NCI-H345 (cell line): ENCODE measurements at places on chromosomes 3 and 15.

DNA sequence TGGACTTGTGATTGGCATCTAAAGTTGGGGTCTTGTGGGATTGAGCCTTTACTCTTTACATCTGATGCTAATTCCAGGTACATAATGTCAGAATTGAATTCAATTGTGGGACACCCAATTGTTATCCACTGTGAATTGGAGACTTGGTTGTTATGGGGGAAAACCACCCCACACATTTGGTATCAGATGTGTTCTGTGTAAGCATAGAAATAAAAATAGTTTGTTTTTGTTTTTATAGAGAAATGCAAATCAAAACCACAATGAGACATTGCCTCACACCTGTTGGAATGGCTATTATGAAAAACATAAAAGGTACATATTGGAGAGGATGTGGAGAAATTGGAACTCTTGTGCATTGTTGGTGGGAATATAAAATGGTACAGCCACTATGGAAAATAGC is 58.5 kb downstream of the CPA3 start:
- DNase-seq: no peak

- DNase-seq: no peak
Observed at GRCh38 chr15:62128916-62129315, 36.2 kb downstream of the C2CD4B start.

GRCh38 chr3:141940194-141940776 is 63.8 kb downstream of the ATP1B3 start:
- peak; percentile 56 for DNase-seq

DNA sequence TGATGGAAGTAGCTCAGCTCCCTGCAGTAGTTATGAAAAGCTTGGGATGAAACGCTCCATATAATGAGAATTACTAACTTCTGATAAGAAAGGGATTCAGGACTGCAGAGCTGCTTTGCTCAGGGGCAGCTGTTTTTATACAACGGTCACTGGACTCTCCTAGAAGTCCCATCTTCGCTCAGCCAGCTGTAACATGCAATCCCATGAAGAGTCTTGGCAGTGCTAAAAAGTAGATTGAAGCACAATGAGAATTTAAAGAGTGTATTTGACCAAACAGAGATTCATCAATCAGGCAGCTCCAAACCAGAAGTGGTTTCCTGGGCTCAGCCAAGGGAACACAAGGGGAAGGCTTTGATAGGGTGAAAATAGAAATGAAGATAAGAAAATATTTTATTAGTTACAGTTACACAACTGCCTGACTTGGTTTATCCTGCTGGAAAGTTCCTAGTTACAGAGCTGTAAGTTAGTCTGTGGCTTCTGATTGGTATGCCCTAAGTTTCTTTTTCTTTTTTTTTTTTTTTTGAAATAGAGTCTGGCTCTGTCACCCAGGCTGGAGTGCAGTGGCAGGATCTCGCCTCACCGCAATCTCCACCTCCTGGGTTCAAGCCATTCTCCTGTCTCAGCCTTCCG is 24.1 kb downstream of the SIDT1 start:
- no peak for DNase-seq

- no peak for DNase-seq
Observed at GRCh38 chr15:90844696-90845095, 23.7 kb upstream of the FURIN start.

DNA sequence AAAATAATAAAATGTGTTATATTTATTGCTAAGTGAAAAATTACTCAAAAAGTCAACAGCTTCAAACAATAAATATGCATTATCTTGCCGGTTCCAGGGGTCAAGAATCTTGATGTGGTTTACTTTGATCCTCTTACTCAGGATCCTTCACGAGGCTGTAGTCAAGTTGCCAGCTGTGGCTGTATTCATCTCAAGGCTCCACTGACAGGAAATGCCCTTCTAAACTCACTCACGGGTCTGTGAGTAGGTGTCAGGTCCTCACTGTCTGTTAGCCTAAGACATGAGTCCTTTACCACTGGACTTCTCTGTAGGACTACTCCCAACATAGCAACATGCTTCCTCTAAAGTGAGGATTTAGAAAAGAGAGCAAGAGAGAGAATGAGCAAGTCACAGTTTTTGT is 983.0 kb downstream of the SI start:
- no peak for DNase-seq

- DNase-seq: no peak
Observed at GRCh38 chr3:136350557-136350956, 100.4 kb downstream of the PCCB start.

DNA sequence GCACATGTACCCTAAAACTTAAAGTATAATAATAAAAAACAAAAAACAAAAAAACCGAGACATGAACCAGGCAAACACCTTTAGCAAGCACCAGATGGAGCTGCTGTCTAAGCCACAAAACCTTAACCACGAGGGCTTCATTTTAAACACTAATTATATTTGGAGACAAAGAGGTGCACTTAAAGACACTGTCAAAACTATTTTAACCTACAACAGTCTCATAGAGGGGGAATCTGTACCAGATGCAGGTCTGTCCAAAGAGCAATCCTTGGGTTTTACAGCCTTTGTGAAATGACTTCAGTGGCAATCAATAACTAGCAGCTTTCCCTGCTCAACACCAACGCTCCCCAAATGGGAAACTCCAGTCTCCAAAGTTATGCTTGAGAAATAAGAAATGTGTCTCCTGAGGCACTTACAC is 115.7 kb upstream of the TSPAN3 start:
- no peak for DNase-seq

DNA sequence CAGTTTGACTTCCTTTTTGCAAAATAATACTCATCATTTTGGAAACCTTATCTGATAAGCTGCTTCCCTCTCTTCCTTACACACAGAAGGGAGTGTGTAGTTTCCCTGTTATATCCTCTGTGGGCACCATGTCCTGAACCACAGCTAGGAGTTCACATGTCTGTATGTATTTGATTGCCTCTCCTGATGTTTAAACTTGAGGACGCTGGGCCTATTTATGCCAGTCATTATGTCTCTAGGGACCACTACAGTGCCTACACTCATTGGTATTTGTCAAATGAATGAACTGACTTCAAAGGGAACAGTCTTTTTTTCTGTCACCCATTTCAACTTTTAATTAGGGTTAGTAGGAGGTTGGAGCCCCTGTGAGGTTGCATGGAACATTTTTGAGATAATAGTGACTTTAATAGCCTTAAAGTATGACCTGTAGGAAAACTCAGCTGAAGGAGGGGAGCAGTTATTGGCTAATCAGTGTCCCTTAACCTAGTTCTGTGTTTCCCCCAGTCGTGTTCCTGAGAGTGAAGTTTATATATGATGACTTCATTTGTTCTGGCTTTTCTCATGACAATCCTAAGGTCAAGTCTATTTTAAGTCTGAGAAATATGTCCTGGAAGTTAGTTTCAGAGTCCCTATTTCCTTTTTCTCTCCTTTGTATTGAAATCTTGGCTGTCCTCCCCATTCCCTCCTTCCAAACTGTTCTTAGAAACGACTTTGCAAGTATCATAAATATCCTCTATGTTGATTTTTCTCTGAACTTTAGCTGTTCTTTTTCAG is 28.9 kb downstream of the PDE8A start:
- DNase-seq: peak; percentile 10

DNA sequence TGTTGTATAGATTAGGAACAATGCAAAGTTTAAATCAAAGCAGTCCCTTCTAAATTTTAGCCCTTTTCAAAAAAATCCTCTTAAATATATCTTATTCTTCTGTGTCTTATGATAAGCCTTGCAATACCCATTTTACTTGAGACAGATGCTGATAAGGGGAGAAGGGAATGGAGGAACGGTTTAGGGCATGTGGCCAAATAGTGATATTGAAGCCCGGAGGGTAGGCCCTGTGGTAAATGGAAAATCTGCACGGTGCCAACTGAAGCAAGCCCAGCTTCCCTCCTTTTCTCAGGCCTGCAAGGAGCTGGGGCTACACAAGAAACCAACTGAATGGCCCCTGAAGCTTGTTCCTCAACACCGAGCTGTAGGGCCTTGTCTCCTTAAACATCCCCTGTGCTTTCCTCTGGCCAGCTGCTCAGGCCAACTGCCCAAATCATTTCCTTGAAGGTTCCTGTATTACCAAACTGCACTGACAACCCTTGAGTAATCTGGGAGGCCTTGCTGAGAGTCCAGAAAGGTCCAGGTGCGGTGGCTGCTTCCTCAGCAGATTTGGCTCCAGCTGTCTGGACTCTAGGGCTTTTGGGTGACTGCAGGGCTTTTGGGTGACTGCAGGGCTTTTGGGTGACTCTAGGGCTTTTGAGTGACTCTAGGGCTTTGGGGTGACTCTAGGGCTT is 67.2 kb downstream of the NCEH1 start:
- no peak for DNase-seq

- DNase-seq: no peak
Observed at GRCh38 chr3:196440041-196440537, 7.9 kb upstream of the UBXN7 start.

DNA sequence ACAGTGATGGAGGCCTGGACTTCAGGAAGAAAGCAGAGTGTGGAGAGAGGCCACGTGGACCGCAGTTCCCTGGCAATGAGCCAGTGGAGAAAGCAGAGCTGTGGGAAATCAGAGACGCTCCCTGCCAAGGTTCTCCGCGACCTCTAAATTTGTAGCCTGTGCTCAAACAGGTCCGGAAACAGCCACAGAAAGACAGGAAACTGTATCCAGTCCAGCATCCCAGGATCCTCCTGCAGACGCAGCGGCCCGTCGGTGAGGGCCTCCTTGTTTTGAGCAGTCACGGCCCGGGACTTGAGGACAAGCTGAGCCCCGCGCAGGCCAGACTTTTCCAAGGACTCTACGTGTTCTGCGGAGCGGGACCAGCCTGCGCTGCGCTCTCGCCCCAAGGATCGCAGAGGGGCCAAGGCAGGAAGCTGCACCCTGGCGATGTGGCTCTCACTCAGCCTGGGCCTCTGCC is 22.3 kb downstream of the RPSA start:
- DNase-seq: no peak

GRCh38 chr15:68515371-68516095 is 63.3 kb upstream of the CORO2B start:
- DNase-seq: no peak

DNA sequence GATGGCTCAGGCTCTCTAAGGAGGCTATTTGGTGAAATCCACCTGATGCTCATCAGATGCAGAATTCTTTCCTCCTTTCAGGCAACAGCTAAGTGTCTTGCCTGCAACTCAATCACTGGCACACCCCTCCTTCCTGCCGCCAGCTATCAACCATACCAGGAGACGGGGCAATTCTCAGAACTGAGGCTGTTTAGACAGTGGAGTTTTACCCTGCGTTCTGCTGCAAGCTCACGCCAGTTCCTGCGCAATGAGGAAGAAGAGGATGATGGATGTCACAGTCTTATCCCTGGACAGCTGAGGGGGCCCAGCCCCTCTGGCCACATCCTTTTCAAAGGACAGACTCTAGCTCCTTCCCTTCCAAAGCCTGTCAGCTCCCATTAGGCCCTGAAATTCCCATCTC is 7.0 kb upstream of the MANF start:
- no peak for DNase-seq

DNA sequence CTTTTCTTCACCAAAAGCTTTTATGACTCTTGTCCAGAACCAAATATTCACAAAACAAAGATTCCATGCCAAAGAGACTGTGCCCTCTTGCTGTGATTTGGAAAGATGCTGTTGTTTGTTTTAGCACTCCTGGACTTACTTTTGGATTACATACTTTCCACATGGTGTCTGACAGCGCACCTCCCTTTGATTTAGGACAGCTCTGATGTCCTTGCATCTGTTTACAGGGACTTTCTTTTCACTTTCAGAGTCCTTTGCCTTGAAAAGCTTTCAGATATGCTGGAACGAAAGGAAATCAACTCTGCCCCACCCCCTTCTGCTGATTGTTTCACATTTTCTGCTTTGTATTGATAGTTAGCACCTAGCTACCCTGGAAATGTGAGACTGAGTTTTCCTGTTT is 133.0 kb upstream of the NR2E3 start:
- DNase-seq: no peak

GRCh38 chr15:55407498-55408011 is 604 bp downstream of the CCPG1 start:
- no peak for DNase-seq

DNA sequence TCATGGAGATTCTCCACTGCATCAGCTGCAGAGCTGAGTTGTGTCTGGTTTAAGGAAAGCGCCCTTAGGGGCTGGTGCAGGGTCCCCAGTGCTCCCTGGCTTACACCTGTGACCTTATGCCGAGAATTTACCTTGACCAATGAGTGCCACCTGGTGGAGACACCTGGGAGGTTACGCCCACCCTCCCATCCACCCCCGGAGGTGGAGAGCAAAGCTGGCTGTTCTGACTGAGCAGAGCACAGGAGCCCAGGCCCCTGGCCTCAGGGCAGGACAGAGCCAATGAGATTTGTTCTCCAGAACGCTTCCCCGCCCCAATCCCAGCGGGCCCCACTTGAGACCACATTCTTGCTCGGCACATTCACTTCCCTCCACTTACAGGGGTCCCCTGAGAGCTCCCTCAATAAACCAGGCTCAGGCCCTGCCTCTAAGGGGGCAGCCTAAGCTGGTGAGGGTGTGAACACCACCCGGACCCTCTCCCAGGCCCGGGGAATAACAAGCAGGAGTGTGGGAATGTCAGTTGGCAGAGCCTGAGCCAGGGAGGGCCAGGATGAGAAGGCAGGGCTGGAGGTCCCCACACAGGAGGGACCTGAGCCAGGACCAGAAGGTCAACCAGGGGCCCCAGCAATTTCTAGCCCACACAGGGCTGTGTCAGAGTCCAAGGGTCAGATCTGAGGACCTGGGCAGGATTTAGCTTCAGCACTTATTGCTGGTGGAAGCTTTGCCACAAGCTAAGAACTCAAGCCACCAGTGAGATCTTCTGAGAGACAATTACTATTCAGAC is 117.1 kb downstream of the TPRA1 start:
- peak; percentile 36 for DNase-seq

DNA sequence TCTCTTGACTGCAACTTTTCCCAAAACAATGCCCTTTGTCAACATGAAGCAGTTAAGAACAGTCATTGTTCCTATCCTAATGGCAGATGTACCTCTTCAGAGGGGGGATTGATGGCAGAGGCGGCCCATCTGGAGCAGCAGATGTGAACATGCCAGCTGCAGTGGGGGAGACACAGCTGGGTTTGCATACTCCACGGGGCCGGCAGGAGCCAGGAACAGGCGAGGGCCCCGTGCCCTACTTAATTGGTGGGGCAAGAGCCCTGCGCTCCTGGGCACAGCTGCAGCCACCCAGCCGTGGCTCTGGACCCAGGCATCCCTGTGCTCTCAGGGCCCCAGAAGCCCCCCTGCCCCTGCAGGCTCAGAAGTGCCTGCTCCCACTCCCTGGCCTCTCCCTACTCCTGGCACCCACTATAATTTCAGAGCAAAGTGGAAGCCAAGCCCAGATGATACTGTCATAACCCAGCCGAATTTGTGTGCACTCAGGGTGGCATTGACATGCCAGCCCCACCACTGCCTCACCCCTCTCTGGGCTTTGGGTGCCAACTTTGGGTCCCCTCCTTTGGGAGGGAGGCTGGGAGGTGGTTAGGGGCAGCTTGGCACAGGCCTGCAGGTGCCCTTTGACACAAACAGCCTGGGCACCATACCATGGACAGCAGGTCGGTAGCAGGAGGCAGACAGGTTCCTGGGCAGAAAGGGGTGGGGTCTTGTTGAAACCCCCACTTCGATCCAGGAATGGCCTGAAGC is 34.6 kb downstream of the ROPN1B start:
- no peak for DNase-seq

GRCh38 chr15:63044645-63045464 is 2.3 kb downstream of the TPM1 start:
- no peak for DNase-seq
